ENCODE measurements at places on chromosomes 3 and 15. TPM values are rescaled to one million over a fixed set of nuclear protein-coding genes. Genes with fewer than 3 reads are reported as not detected.

The DPPA4 gene
- not detected for polyA plus RNA-seq

The LEKR1 gene
- polyA plus RNA-seq: 0.48 TPM

DNA sequence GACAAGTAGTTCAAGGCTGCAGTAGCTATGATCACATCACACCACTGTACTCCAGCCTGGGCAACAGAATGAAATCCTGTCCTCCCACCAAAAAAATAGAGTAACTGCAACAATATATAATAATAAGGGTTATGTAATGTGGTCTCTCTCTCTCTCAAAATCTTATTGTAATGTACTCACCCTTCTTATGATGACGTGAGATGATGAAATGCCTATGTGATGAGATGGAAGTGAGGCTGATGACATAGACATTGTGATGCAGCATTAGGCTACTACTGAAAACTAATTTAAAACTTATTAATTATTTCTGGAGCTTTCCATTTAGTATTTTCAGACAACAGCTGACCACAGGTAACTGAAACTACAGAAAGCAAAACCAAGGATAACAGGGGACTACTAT lies 27.4 kb downstream of the TASOR start:
- DNase-seq: no peak

DNA sequence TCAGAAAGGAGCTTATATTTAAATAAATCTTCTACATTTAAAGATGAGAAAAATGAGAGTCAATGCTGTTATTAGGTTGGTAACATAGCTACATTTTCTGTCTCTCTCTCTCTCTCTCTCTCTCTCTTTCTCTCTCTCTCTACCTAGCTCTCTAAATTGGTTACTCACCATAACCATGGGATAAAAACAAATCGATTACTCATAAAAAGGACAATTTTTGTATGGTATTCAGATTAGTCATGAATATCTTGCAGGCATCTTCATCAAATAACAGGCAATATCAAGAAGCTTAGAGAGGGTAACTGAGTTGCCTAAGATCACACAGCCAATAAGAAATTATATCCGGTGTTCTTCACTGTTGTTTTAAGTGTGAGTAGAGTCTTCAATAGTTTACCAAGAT lies 81.8 kb upstream of the ALCAM start:
- DNase-seq: no peak

DNA sequence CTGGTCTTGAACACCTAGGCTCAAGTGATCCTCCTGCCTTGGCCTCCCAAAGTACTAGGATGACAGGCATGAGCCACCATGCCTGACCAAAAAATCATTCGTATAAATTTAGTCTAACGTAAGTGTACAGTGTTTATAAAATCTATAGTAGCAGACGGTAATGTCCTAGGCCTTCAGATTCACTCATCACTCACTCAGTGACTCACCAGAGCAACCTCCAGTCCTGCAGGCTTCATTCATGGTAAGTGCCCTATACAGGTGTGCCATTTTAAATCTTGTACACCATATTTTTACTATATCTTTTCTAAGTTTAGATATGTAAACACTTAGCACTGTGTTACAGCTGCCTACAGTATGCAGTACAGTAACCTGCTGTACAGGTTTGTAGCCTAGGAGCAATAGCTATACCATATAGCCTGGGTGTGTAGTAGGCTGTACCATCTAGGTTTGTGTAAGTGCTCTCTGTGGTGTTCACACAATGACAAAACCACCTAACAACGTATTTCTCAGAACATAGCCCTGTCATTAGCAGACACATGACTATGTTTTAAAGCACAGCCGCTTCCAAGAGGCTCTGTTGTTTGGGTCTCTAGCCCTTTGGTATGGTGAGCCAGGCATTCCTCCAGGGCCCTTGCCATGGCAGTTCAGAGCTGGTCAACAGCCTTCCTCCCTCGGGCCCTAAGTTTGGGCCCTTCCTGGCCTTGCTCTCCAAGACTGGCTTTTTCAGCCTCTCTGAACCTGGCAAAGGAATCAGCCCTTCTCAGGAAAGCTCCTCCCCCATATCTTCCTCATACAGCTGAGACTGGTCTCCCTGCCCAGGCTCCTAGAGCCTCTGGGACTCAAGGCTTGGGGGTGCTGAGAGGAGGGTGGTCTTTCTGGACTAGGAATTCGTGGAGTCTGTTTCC lies 1.9 kb upstream of the CCDC9B start:
- DNase-seq: no peak

Measured in brain (organoid and tissue), 16 donors.